ENCODE measurements at places on chromosomes 6 and 20. TPM values are rescaled to one million over a fixed set of nuclear protein-coding genes. Genes with fewer than 3 reads are reported as not detected.
A peak's percentile ranks its signal among the peaks of the same experiment; 100 is the strongest.

SYTL3 gene
- 4.4 TPM for total RNA-seq

ANGPT4 gene
- total RNA-seq = not detected

PREX1 gene
- total RNA-seq = 17.4 TPM

ADAM33 gene
- 9.9 TPM for total RNA-seq

FAM83B gene
- total RNA-seq = 7.4 TPM

GSTA3 gene
- not detected for total RNA-seq

CFAP206 gene
- 0.18 TPM for total RNA-seq

CST5 gene
- not detected for total RNA-seq

CLIC5 gene
- 109 TPM for total RNA-seq

RREB1 gene
- 37.6 TPM for total RNA-seq

ZNF341 gene
- total RNA-seq = 1.1 TPM

ASIP gene
- total RNA-seq = 1.5 TPM

POM121L2 gene
- total RNA-seq = not detected

NMBR gene
- total RNA-seq = not detected

GRCh38 chr20:9145142-9145541 is 76.3 kb downstream of the PLCB4 start:
- DNase-seq = no peak

DNA sequence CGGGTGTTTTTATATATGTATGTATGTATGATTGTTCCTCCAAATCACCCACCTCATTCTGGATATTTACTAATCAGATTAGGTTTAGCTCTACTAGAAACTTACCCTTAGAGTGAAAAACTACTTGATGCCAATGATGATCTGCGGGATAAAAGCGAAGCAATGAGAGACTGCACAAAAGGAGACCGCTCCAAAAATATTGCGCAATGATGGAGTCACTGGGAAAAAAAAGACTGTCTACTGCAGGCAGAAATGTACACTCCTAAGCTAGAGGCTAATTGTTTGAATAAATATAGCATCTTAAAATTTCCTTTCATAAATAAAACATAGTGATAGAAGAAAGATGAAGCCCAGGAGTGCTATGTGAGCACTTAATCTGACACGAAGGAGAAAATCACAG is 7.3 kb downstream of the RAB32 start:
- no peak for DNase-seq

DNA sequence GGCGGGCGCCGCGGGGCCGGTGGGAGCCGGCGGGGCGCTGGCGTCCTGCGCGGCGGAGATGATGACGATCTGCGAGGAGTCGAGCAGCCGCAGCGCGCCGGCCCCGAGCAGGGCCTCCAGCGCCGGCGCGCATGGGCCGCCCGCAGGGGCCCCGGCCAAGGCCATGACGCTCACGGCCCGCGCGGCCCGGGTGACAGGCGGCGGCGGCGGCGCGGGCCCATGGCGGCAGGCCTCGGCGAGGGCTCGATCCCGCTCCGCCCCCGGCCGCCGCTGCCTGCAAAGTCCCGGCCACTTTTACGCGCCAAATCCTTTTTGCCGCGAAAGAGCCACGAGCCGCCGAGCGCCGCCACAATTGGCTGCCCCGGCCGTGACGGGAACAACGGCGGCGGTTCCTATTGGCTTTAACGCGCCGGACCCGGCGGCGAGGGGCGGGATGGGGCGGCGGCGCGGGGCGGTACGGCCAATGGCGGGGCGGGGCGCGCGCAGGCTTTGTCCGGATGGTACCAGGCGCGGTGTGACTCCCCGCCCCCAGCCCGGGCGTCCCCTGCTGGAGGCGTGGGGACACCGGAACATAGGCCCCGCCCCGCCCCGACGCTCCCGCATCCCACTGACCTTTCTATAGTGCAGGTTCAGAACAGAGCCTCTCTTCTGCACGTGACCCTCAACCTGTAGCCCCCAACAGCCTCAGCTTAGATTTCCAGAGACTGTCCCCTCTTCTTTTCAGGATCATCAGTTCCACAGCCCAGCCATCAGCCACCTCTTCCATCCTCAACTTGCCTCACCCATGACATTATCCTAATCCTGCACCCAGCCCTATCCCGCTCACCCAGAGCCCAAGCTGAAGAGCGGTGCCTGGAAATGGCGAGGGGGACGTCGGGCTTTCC is at the start of gene E2F1:
Gene E2F1, minus strand, starts transcription at position 286 of the 884 bp plus-strand sequence. Its CDS starts 121 bp downstream, at position 165.
- DNase-seq = peak; percentile 97

DNA sequence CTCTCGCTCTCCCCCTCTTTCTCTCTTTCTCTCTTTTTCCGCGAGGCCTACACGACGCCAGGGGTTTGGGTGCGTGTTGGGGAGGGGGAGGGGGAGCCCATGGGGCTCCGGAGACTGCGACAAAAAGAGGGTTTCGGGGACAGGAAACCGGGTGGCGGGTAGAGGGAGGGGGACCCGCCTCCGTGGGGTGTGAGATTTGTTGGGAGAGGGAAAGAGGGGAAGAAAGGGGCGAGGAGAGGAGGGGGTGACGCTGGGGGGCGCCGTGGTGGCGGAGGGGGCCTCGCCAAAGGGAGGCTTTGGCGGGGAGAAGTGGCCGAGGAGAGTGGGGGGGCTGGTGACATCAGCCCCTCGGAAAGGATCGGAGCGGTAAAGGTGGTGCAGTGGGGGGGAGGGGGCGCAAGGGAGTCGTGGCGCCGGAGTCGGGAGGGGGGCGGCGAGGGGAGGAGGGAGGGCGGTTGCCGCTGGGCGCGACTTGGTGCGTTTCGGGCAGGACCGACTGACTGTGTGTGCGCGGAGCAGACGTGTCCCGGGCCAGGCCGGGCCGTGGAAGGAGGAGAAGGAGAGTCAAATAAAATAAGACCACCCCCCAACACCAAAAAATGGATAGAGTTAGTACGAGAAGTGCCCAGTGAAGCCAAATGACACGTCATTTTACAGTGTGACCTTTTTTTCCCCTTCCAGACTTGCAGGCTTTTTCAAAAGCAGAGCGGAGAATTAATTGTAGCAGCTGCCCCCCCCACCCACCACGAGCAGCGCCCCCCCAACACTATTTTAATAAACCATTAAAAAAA is 39.8 kb downstream of the GNAS start:
- DNase-seq = peak; percentile 81

DNA sequence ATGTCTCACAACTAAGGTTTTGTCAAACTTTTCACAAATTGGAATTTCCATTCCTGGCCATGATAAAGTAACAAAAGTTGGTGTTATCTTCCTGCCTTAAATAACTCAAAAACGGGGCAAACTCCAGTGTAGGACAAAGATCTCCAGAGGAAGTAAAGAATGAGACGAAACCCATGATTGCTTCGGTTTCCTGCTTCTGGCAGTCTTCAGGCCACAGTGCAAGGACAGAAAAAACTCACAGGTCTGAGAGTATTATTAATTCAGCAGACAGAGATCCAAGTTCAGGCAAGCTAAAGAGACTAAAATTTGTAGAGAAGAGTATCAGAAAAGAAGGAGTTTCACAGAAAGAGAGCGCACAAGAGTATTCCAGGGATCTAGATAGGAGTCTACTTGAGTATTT is 64.8 kb upstream of the RCAN2 start:
- DNase-seq = no peak

DNA sequence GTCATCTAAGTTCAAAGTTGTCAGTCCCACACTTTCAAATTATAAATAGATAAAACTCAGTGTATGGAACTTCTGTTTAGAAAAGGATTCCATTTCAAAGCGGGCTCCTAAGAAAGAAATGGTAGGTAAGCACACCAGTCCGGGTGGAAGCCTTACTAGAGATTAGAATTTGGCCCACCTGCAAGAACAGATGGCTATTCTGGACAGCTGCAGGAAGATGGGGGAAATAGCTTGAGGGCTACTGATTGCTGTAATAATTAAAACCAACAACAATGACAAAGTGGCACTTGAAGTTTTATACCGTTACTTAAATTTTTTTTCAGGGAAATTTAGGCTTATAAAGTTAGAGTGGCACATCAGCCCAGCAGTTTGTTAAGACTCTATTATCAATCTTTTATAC is 83.3 kb downstream of the HIVEP2 start:
- no peak for DNase-seq

GRCh38 chr6:37536491-37537190 is 36.9 kb upstream of the CCDC167 start:
- DNase-seq = no peak

GRCh38 chr20:20435453-20435852 is 67.5 kb downstream of the INSM1 start:
- DNase-seq = no peak

DNA sequence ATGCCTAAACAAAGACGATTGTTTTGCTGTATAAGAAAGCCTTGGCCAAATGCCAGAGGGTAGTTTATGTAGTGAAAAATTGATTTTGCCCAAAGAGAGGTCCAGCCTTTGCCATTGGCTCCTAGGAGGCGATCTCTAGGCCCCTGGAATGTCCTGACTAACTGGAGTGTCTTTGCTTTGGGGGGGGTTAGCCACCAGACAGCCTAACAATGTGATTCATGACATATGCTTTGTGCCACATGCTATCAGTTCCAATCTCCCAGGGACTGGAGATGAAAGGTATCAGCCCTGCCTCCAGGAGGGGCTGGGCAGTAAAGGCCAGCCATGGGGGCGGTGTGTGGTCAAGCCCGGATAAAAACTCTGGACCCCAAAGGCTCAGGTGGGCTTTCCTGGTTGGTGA is 32.7 kb upstream of the TUBB2A start:
- no peak for DNase-seq

DNA sequence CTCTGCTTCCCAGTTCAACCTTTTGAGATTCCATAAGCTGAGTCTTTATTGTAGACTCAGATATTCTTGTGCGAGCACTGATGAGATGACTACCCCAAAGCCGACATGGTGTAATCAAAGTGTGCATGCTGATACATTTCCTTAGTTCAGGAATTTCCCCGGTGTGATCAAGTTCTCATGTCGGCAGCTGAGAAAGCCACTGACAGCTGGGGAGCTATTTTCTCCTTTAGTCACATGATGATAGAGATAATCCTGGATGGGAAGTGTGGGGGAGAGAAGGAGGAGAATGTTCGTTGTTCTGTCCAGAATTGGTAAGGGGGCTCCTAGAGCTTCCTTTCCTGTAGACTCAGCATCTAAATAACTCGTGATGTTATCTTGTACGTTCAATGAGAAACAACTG is 7.7 kb upstream of the CAP2 start:
- DNase-seq = no peak

GRCh38 chr6:130841128-130841728 is 14.0 kb downstream of the SMLR1 start:
- no peak for DNase-seq

GRCh38 chr6:168109171-168109570 is 30.2 kb upstream of the FRMD1 start:
- DNase-seq = peak; percentile 1

- no peak for DNase-seq
Measured at GRCh38 chr6:3867641-3868502, 18.7 kb downstream of the FAM50B start.

- DNase-seq = no peak
Measured at GRCh38 chr6:109759098-109759955, 68.2 kb downstream of the FIG4 start.

- DNase-seq = no peak
Measured at GRCh38 chr6:166938150-166938549, 18.2 kb downstream of the RNASET2 start.

GRCh38 chr6:152815230-152815872 is 64.8 kb downstream of the VIP start:
- no peak for DNase-seq

- no peak for DNase-seq
Measured at GRCh38 chr6:88031550-88031949, 16.1 kb upstream of the SPACA1 start.

DNA sequence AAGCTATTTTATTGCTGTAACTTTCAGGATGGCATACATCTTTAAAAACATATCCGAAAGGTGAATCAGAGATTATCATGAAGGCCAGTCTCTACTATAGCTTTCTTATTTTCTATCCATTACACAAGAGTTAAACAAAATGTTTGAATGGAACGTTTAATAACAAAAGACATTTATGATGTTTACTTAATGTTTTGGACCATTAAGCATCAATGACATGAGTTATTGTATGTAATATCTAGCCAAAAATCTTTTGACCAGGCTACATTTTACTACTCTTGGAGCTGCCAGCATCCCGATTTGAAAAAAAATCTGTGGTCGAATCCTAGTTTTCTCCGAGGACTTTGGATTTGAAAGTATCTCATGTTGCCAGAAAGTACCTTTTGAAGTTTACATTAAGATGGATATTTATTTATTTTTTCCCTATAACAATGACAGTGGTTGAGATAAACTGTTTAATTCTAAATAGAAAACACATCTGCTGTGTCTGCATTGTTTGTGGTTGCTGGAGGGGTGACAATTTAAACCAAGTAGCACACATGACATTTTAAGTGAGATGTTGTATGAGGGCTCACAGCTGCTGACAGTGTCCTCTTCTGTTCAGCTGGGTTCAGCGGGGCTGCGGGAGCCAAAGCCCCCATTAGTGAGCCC is 293.7 kb upstream of the TCF21 start:
- DNase-seq = no peak

DNA sequence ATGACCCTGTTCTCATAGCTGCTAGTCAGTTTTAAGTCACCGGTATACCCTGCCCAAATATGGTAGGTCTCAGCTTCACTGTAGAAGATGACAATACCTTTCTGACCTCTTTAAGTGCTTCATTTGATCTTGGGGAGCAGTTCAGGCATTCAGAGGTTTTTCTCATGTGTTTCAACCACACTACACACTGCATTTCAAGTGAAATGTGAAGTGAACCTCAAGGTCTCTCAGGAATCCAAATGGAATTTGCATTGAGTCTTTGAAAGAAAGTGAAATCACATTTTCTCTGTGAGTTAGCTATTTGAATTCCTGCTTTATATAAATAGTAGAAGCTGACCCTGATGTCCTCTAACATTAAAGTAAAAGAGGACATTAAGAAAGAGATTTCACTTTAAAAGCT is 461.6 kb downstream of the ADGRB3 start:
- no peak for DNase-seq

GRCh38 chr6:37560737-37561103 is 61.0 kb upstream of the CCDC167 start:
- DNase-seq = no peak

DNA sequence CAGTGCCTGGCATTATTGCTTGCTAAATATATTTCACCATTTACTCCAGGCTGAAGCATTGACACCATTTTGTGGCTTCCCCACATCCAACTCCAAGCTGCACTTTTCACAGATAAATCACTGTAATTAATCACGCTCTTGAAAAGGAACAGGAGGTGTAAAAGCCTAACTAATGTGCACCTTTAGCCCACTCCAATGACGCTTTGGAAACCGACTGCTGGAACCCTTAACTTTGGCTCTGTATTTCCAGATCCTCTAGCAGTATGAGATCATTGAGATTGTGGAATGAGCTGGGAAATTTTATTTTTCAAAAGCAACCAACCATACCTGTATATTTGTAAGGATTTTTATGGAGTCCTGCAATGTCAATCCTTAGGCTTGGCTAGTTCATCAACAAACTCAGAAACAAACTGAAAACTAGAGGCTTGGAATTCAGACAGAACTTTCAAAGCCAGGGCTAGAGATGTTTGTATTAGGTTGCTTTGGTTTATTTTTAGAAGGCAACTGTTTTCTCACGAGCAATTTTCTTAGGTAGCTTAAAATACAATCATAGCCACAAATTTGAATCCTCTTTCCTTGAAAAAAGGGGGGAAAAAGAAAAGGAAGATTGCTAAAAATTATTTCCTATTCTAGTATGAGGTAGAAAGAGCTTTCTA is 52.8 kb upstream of the UTRN start:
- no peak for DNase-seq

- peak; percentile 88 for DNase-seq
Measured at GRCh38 chr6:107847844-107848802, 24.0 kb upstream of the SCML4 start.

All from left cardiac atrium (tissue), 4 donors.